ENCODE measurements at places on chromosomes 12 and 14.

DNA sequence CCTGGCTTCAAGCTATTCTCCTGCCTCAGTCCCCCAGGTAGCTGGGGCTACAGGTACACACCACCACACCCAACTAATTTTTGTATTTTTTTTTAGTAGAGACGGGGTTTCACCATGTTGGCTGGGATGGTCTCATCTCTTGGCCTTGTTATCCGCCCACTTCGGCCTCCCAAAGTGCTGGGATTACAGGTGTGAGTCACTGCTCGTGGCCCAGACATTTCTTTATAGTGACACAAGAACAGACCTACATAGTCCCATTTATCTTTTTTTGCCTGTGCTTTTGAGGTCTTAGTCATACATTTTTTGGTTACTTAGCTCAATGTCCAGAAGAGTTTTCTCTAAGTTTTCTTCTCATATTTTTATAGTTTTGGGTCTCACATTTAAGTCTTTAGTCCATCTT, 247.4 kb downstream of the SYT10 start:
- no peak overlapping the region for H3K27ac ChIP-seq
- H3K4me3 ChIP-seq: no peak overlapping the region
- H3K4me1 ChIP-seq: no peaks in the 10 kb centered on the region
- DNase-seq: no peak

GRCh38 chr12:94080341-94081009, 67.9 kb upstream of the PLXNC1 start:
- H3K27ac ChIP-seq: no peak overlapping the region

DNA sequence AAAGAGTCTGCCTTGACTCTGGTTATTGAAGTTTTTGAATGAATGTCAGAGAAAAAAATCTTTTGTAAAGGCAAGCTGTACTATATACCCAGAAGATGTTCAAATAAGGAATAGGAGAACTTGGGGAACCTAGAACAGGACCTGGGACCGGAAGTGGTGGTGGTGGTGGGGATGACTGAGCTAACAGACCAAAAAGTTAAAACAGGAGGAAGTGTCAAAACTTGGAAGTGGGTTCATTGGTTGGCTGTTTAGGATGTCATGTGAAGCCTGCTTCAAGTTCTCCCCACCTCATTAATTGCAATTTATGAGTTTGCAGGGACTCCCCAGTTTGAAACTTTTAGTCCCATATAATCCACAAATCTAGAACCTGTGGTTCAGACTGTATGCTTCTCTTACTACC, 26.2 kb downstream of the PLXNC1 start:
- H3K36me3 ChIP-seq: peaks cover 4% of the 10 kb centered on the region
- H3K4me1 ChIP-seq: no peaks in the 10 kb centered on the region
- DNase-seq: no peak
- peaks cover 47% of the 10 kb centered on the region for H3K27me3 ChIP-seq
- H3K4me3 ChIP-seq: no peak overlapping the region
- H3K27ac ChIP-seq: no peak overlapping the region

DNA sequence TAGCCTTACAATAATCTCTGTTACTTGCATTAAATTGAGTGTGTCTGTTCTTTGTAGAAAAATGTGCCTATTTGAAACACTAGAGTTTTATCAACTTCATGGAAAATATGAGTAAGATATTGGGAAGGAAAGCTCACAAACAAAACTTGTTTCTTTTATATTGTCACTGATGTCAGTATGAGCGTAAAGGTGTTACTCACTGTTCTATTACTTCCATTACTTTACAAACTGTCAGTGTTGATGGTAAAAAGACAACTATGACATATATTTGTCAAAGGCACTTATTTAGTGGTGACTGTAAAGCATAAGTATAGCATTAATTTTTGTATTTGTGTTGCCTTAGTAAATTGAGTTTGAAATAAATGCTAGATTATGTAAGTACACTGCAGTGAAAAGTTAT, 193.7 kb upstream of the FLRT2 start:
- H3K27me3 ChIP-seq: no peaks in the 10 kb centered on the region
- DNase-seq: no peak
- no peaks in the 10 kb centered on the region for H3K36me3 ChIP-seq
- H3K27ac ChIP-seq: no peak overlapping the region
- H3K4me3 ChIP-seq: no peak overlapping the region

DNA sequence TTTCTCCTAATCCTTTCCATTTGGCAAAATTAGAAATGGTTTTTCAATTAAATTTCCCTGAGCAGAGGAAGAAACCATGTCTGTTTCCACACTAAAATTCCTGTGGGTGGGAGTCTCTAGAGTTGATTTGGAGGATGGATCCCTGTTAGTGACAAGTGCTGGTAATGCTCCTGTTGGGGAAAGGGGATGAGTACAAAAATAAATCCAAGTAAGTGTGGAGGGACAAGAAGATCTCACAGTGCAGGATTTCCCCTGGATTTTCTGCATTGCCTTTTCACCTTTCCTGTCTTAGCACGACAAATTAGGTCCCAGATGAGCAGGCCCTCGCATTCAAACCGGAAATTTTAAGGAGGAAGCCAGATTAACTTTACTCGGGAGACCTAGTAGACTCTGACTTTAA, 107.5 kb downstream of the DAD1 start:
- no peak overlapping the region for H3K27ac ChIP-seq
- H3K27me3 ChIP-seq: no peaks in the 10 kb centered on the region
- H3K4me3 ChIP-seq: no peak overlapping the region
- H3K36me3 ChIP-seq: no peaks in the 10 kb centered on the region

GRCh38 chr14:33671556-33671955, 279.3 kb downstream of the EGLN3 start:
- no peak overlapping the region for H3K4me3 ChIP-seq
- no peaks in the 10 kb centered on the region for H3K36me3 ChIP-seq
- H3K27ac ChIP-seq: no peak overlapping the region
- H3K4me1 ChIP-seq: no peaks in the 10 kb centered on the region
- no peaks in the 10 kb centered on the region for H3K27me3 ChIP-seq

DNA sequence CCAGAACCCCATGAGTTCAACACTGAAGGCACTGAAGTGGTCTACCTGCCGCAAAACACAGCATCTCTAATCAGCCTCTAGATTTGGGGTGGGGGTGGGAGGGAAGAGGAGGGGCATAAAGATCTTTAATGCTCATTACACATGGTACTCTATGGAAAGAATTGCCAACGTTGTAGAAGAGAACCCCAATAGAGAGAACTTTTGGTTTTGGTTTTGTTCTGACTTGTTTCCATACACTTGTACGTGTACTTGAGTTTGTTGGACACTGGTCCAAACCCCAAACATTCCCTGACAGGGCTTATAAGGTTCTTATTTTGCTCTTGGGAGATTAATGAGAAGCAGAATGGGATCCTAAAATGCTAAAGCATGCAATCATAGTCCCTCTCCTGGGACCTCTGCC, 31.0 kb downstream of the GNPTAB start:
- no peak for DNase-seq
- H3K27me3 ChIP-seq: no peaks in the 10 kb centered on the region
- H3K4me1 ChIP-seq: no peaks in the 10 kb centered on the region

DNA sequence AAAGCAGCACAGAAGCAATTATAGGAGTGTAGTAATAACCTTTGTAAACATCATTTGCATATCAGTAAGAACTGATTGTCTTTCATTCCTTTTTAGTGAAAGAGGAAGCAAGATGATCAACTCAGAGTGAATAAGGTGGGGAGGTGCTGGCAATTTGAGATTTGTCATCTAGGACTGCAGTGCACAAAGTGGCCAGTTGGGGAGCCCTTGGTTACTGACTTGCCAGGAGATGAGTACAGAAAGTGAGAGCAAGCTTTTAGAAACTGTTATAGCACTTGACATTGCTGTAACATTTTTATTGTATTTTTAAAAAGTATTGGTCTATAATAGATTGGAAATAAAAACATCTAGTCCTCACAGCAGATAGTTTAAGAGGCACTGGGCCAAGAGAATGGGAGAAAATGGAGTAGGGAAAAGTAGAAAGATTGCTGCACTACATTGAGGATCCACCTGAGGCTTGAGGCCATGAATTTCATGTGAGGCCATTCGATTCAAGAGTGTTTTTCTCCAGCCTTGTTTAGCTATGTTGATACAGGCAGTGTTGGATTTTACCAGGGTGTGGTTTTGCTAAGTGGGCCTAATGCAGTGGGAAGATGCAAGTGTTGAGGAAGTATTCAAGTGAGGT, 98.2 kb downstream of the SNAPC1 start:
- no peak overlapping the region for H3K27ac ChIP-seq
- H3K4me3 ChIP-seq: no peak overlapping the region
- no peaks in the 10 kb centered on the region for H3K27me3 ChIP-seq
- no peaks in the 10 kb centered on the region for H3K4me1 ChIP-seq
- H3K36me3 ChIP-seq: no peaks in the 10 kb centered on the region

DNA sequence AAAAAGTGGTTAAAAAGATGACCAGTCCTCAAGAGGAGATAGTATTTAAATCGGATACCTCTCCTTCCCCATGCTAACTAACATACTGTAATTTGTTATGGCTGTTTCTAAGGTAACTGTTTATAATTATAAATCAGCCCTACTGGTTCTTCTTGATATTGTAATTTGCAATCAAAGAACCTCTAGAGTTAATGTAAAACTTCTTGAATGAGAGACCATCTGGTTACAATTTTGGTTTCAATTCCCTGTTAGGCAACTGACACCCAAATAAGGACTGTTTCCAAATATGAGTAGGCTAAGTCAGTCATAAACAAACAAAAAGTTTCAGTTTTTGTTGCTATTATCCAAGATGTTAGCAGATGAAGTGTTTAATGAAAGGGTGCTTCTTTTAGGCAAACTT, 120.2 kb upstream of the DNM1L start:
- no peak overlapping the region for H3K27ac ChIP-seq
- no peaks in the 10 kb centered on the region for H3K27me3 ChIP-seq
- H3K36me3 ChIP-seq: peaks cover 17% of the 10 kb centered on the region
- no peaks in the 10 kb centered on the region for H3K4me1 ChIP-seq
- DNase-seq: no peak
- no peak overlapping the region for H3K4me3 ChIP-seq

- no peaks in the 10 kb centered on the region for H3K36me3 ChIP-seq
- H3K27ac ChIP-seq: no peak overlapping the region
- DNase-seq: no peak
- no peaks in the 10 kb centered on the region for H3K27me3 ChIP-seq
- no peak overlapping the region for H3K4me3 ChIP-seq
- peaks cover 4% of the 10 kb centered on the region for H3K4me1 ChIP-seq
These were observed 76.3 kb downstream of the GRIP1 start for GRCh38 chr12:66602483-66603143.

DNA sequence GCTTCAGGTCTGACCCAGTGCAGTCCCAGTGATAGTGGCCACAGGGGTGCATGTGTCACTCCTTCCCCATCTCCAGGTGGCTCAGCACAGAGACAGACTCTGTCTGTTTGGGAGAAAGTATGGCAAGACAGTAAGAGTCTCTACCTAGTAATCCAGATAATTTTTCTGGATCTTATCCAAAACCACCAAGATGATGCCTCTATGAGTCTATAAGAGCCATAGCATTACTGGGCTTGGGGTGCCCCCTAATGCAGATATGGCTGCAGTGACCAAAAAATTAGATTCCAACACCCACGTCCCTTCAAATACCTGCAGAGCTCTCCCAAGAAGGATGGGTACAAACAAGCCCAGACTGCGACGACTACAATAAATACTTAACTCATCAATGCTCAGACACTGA, 123.8 kb downstream of the GRIP1 start:
- H3K27ac ChIP-seq: no peak overlapping the region
- H3K36me3 ChIP-seq: peaks cover 5% of the 10 kb centered on the region
- no peak overlapping the region for H3K4me3 ChIP-seq

GRCh38 chr14:98928418-98928817, 343.6 kb downstream of the BCL11B start:
- H3K27ac ChIP-seq: no peak overlapping the region
- H3K36me3 ChIP-seq: no peaks in the 10 kb centered on the region
- no peak for DNase-seq
- no peak overlapping the region for H3K4me3 ChIP-seq

DNA sequence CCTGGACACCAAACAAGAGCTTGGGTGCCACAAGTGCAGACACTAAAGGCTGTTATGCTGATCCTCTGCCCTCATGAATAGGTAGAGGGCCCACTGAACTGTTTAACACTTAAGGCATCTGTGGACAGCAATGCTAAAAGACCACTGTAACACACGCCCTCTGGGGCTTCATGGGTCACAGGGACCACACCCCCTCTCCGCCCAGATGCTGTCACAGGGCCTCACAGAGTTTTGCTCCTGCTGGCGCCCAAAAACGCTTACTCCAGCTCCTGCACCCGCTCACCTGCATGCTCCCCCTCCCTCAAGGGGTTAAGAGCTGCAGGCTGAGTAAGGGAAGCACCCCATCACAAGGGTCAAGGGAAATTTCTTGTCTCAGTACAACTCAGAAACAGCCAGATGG, 141.8 kb upstream of the NUDT4 start:
- H3K27me3 ChIP-seq: no peaks in the 10 kb centered on the region
- H3K4me3 ChIP-seq: no peak overlapping the region
- H3K27ac ChIP-seq: no peak overlapping the region
- no peak for DNase-seq
- H3K36me3 ChIP-seq: peaks cover 15% of the 10 kb centered on the region

DNA sequence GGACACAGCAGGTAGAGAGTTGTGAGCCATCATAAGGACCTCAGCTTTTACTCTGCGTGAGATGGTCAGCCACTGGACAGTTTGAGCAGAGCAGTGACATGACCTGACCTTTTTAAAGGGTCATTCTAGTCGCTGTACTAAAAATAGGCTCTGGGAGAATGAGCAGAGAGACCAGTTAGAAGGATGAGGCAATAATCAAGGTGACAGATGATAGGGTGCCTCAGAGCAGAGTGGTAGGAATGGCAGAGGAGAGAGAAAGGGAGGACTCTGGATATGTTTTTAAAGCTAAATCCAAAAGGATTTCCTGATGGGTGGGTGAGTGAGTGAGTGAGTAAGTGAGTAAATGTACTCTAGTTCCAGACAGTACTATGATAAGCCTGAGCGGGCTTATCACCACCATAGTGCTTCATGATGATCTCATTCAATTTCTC, 83.6 kb upstream of the ARHGAP5 start:
- H3K4me1 ChIP-seq: peaks cover 3% of the 10 kb centered on the region
- no peak overlapping the region for H3K4me3 ChIP-seq
- DNase-seq: no peak
- no peak overlapping the region for H3K27ac ChIP-seq
- no peaks in the 10 kb centered on the region for H3K27me3 ChIP-seq

- DNase-seq: no peak
- H3K27ac ChIP-seq: no peak overlapping the region
- H3K4me3 ChIP-seq: peak overlapping the region; percentile 82
- H3K36me3 ChIP-seq: no peaks in the 10 kb centered on the region
- no peaks in the 10 kb centered on the region for H3K27me3 ChIP-seq
These were observed 10.0 kb upstream of the GPR68 start for GRCh38 chr14:91254461-91254860.

- peaks cover 4% of the 10 kb centered on the region for H3K4me1 ChIP-seq
- H3K27ac ChIP-seq: no peak overlapping the region
- no peaks in the 10 kb centered on the region for H3K36me3 ChIP-seq
- H3K27me3 ChIP-seq: no peaks in the 10 kb centered on the region
- peak; percentile 29 for DNase-seq
These were observed 79.3 kb upstream of the TSPAN11 start for GRCh38 chr12:30847259-30847658.
